ENCODE measurements at places on chromosomes 7 and 10. TPM values are rescaled to one million over a fixed set of nuclear protein-coding genes. Genes with fewer than 3 reads are reported as not detected.

EIF5AL1 gene
- polyA plus RNA-seq, result 2.2 TPM

SPDYE16 gene
- 8.1 TPM for polyA plus RNA-seq

GPC2 gene
- 53.6 TPM for polyA plus RNA-seq

HOXA7 gene
- 91.6 TPM for polyA plus RNA-seq

C10orf105 gene
- polyA plus RNA-seq, result 13.9 TPM

COL17A1 gene
- 0.47 TPM for polyA plus RNA-seq

MOGAT3 gene
- not detected for polyA plus RNA-seq

TAS2R16 gene
- not detected for polyA plus RNA-seq

FEZF1 gene
- polyA plus RNA-seq, result not detected

- DNase-seq, result no peak
Observed at GRCh38 chr10:77849039-77849664, 77.4 kb downstream of the DLG5 start.

DNA sequence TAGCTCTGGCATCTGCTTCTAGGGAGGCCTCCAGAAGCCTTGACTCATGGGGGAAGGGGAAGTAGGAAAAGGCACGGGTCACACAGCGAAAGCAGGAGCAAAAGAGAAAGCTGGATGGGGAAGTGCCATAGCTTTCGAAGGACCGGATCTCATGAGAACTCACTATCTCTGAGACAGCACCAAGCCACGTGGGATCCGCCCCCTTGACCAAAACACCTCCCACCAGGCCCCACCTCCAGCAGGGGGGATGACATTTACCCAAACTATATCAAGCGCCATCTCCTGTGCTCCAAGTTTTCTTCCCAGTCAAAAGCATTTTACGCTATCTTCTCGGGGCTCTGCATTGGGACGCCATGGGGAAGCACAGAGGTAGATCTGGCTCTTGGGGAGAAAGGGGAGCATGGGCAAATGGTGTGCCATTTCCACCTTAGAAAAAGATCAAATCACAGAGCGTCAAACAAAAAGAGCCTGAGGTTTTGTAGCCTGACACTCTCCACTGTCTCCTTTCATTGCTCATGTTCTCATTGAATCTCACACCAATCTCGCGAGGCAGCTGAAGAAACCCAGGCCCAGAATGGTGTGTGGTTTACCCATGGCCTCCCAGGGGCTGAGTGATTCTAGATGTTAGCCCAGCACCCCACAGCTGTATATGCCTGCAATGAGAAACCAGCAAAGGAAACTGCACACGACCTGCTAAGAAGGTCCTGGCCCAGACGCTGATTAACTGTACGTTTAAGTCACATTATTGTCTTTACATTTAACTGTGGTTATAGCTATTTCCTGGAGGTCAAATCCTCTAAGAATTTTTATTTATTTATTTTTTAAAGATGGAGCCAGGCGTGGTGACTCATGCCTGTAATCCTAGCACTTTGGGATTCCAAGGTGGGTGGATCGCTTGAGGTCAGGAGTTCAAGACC is 8.1 kb upstream of the OLAH start:
- DNase-seq, result no peak

GRCh38 chr10:85575441-85575840 is 791.2 kb downstream of the GRID1 start:
- no peak for DNase-seq

DNA sequence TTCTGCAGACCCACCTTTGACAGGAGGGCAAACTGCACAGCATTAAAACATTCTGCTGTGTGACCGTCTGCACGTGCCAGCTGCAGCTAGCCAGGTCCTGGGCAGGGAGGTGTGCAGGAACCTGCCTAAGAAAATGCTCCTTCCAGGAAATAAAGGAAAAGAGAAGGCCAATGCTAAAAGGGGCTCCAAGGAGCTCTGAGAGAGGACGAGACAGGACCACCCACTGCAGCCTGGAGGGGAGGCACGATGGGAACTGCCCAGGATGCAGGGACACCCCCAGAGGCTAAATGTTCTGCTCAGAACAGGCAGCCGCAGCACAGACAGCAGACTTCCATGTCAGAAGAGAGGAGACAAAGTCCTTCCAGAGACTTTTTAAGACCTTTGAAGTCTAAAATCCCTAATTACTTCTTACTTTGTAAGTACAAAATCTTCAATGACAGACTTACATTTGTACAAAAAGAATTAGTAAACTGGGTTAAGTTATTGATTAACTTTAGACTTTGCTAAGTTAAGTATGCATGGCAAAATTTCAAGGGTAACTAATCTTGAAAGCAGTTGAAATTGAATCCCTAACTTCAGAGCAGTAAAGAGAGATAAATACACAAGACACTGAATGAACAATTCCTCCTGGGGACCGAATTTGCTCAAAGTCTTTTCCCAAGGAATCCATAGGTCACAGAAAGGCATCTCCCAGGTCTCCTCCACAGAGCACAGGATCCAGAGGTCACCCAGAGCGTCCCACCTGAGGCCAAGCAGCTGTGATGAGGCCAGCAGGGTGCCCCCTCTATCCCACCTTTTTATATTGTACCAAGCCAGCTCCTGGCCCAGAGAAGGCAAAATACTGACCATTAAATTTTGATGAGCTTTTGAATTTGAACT is 21.5 kb downstream of the HSPA12A start:
- no peak for DNase-seq

GRCh38 chr10:97937054-97937453 is 87.4 kb downstream of the GOLGA7B start:
- DNase-seq, result no peak

DNA sequence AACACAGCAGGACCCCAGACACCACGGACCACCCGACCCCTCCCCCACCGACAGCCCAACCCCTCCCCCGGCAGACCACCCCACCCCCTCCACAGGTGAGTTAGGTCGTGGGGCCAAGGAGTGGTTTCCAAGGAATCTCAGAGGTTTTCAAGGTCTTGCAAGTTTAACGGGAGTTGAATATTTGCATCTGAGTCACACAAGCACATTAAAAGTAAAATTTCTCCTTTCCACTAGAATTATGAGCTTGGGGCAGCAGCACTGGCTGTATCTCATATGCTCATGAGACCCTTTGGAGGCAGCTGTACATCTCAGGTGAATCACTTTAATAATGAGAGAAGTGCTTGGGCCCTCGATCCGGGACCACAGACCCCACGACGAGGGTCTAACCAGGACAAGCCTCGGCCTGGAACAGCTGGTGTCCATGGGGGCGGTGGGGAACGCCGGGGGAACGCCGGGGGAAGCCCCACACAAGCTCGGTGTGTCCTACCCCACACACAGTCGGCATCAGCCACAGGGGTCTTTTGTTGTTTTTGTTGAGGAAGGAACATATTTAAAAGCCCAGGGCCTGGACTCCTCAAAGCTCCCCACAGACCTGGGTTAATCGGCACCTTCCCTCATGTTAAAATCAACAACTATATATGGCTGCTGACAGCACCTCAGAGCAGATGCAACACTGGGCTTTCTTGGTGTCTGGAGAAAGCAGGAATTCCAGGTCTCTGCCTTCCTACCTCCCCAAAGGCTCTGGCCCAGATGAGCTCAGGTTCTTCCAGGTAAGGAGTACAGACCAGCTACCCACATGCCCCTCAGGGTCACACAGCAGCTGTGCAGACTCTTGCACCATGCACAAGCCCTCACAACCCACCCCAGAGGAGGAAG is 130.3 kb downstream of the DIP2C start:
- no peak for DNase-seq

- peak; percentile 90 for DNase-seq
Observed at GRCh38 chr7:2195400-2196246, 37.1 kb downstream of the MAD1L1 start.
